ENCODE measurements at places on chromosomes 11 and 22. TPM values are rescaled to one million over a fixed set of nuclear protein-coding genes. Genes with fewer than 3 reads are reported as not detected.

GRCh38 chr22:36452250-36452977 lies 29.0 kb downstream of the TXN2 start:
- H3K27ac ChIP-seq, result peak overlapping the region; percentile 90
- DNase-seq, result no peak
- peaks cover 70% of the 10 kb centered on the region for H3K4me1 ChIP-seq
- peak overlapping the region; percentile 73 for H3K4me3 ChIP-seq

DNA sequence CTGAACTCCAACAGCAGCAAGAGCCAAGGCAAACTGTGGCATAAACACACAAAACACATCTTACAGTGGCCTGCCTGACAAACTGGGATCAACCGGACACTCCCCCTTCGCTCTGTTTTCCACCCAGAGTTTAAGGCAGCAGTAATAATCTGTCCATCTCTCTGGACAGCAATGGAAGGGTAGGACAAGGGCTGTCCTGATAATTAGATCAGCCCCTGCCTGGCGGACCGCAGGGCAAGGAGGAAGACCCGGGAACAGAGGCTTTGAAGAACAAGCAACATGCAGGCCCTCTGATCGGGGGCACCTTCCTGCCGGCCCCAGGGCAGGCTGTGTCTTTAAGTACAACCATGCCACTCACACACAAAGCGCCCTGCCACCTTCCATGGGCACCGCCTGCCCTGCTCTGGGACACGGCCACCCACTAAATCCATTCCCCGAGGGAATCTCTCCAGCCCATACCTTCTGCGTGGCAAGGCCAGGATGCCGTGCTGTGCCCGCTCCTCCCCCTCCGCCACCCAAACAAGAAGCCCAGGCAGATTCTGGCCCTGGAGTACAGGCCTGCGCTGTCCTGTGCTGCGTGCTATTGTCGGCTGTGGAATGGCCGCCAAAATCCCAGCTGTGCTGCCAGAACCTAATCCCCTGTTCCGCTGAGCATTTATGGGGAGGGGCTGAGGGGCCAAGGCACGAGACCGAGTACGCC lies 38.8 kb downstream of the NUMA1 start:
- no peaks in the 10 kb centered on the region for H3K27me3 ChIP-seq
- no peaks in the 10 kb centered on the region for H3K36me3 ChIP-seq
- H3K4me1 ChIP-seq, result peaks cover 6% of the 10 kb centered on the region
- H3K27ac ChIP-seq, result no peak overlapping the region

DNA sequence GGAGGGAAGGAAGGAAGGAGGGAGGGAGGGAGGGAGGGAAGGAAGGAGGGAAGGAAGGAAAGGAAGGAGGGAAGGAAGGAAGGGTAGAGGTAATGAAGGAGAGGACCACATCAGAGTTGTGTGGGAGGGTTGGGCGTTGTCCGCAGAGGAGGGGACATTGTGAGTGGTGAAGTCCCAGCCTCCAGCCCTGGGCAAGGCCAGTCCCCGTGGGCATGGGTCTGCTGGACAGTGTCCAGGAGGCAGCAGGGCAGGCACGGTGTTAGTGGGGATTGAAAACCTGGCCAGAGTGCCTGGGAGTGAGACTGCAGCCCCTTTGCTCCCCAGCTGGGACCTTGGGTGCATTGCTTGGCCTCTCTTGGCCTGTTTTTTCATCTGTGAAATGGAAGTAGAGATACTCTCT lies 1462.3 kb downstream of the BRD1 start:
- DNase-seq, result no peak
- no peak overlapping the region for H3K4me3 ChIP-seq
- H3K27ac ChIP-seq, result no peak overlapping the region
- H3K36me3 ChIP-seq, result no peaks in the 10 kb centered on the region
- no peaks in the 10 kb centered on the region for H3K27me3 ChIP-seq

GRCh38 chr22:21068681-21069276 lies 23.0 kb downstream of the LRRC74B start:
- no peak overlapping the region for H3K27ac ChIP-seq
- no peaks in the 10 kb centered on the region for H3K4me1 ChIP-seq
- H3K27me3 ChIP-seq, result peaks cover 6% of the 10 kb centered on the region
- no peak for DNase-seq
- H3K4me3 ChIP-seq, result no peak overlapping the region

DNA sequence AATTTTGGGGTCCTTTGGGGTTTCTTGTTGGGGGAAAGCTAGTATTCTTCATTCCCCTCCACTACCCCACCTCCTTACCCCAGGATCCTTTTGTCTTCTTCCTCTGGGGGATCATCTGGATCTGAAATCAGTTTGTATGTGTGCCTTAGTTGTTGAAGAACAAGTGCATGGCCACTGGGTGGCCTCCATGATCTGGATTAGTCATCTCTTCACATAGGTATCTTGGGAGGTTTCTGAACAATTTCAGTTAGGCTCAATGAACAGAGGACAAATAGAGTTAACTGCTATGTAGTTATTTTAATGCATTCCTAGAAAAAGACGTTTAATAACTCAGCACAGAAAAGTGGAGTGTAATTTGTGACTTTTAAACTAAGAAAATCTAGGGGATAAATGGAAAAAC lies 7.1 kb upstream of the VWA5A start:
- H3K27ac ChIP-seq, result no peak overlapping the region
- H3K4me1 ChIP-seq, result no peaks in the 10 kb centered on the region
- no peak for DNase-seq
- no peaks in the 10 kb centered on the region for H3K36me3 ChIP-seq

GRCh38 chr22:18022876-18023275 lies 1.5 kb downstream of the MICAL3 start:
- peaks cover 15% of the 10 kb centered on the region for H3K4me1 ChIP-seq
- peaks cover 18% of the 10 kb centered on the region for H3K27me3 ChIP-seq
- no peaks in the 10 kb centered on the region for H3K36me3 ChIP-seq
- DNase-seq, result no peak

- H3K27me3 ChIP-seq, result peaks cover 6% of the 10 kb centered on the region
- H3K36me3 ChIP-seq, result no peaks in the 10 kb centered on the region
- no peak for DNase-seq
Observed at GRCh38 chr22:27107824-27108223, 450.4 kb downstream of the MIAT start.

The CHCHD10 gene
- 9.3 TPM for polyA plus RNA-seq

The MLC1 gene
- polyA plus RNA-seq, result 64.8 TPM
